ENCODE measurements at places on chromosomes 11 and 22. TPM values are rescaled to one million over a fixed set of nuclear protein-coding genes. Genes with fewer than 3 reads are reported as not detected.

Gene HBB
- not detected for total RNA-seq

Gene OTOG
- not detected for total RNA-seq

Gene BDNF
- 0.79 TPM for total RNA-seq

Gene PHLDB1
- 13.3 TPM for total RNA-seq

Gene OR51E2
- not detected for total RNA-seq

Gene GAL3ST3
- not detected for total RNA-seq

Gene PGA4
- total RNA-seq: not detected

Gene PIK3C2A
- 40.3 TPM for total RNA-seq

Gene MCM5
- 6.6 TPM for total RNA-seq

Gene OR4D5
- total RNA-seq: not detected

Gene OR5B21
- not detected for total RNA-seq

Gene KREMEN1
- 5.8 TPM for total RNA-seq

Gene C11orf16
- not detected for total RNA-seq

Gene RBMXL2
- total RNA-seq: not detected

Gene PRR33
- total RNA-seq: not detected

Gene USH1C
- not detected for total RNA-seq

Gene CST6
- 4.4 TPM for total RNA-seq

Gene PANX2
- total RNA-seq: 0.26 TPM

Gene FZD4
- total RNA-seq: 0.38 TPM

Gene VPREB1
- total RNA-seq: not detected

Gene SIAE
- total RNA-seq: 10.8 TPM

Gene FXYD2
- not detected for total RNA-seq

Gene RELT
- total RNA-seq: 3.4 TPM

Gene CPT1A
- total RNA-seq: 35.3 TPM

Measured in bronchial epithelial cell (primary cell).